ENCODE measurements at places on chromosomes 3 and 15.

GRCh38 chr3:30333143-30333542 is 273.3 kb upstream of the TGFBR2 start:
- DNase-seq, result no peak

DNA sequence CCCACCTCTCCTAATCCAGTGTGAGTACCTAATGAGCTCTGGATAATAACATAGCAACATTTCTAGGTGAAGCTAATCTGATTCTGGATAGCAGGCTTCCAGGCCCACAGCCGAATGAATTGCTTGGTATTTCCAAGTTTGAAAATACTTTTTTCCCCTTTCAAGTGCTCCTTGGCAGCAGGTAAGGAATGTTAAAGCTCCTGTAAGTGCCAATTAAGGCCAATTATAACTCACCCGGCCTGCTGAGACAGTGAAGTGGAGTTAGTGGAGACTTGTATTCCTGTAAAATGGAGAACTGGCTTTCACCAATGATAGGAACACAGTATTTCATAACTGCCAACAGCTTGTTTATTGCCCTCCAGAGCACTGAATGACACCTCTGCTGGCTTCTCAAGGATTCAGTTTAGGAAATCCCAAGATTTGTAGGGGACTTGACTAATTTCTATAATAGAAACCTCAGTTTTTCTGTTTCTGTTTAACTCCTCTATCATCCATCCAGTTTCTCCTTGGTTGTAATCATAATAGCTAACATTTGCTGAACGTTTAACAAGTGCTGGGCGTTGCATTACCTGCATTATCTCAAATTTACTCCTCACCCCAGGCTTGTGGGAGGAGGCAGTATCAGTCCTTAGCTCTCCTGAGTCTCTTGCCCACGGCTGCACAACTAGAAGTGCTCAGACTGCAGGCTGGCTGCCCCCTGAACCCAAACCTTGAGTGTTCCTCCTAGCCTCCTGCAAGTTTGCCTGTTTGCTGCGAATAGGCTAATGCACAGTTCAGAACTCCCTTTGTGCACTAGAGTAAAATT is 52.7 kb upstream of the SCAANT1 start:
- no peak for DNase-seq

DNA sequence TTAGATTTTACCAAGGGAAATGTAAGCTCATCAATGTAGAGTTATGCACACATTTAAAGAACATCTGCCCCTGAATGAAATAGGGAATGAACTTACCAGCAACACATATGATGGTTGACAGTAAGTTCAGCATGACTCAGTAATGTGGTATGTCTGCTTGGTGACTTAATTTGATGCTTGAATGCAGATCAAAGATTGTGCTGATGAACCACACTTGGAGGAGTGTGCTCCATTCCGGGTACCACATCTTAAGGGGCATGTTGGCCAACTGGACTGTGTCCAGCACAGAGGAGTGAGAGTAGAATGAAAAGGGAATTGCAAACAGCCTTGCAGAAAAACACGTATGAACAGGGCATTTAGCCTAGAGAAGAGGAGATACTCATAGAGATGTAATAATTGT is 171.0 kb upstream of the RARB start:
- no peak for DNase-seq

DNA sequence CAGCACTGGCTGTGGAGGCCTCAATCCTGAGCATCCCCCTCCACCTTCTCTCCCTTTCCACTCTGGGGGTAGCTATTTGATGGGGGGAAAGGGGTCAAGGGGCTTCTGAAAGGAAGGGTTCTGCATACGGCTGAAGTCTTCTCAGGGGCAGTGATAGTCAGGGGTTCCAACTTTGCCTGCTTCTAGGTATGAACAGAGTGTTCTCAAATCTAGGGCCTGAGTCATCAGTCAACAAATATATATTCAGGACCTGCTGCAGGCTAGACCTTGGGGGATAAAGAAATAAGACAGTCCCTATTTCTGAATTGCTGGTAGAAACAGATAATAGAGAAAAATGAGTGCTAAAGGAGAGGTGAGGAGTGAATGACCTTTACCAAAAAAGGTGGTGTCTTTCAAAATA is 12.8 kb downstream of the RGMA start:
- DNase-seq, result no peak

- DNase-seq, result no peak
Measured at GRCh38 chr3:63855333-63855940, 8.2 kb downstream of the THOC7 start.

- DNase-seq, result no peak
Measured at GRCh38 chr3:5194801-5195509, 7.4 kb downstream of the EDEM1 start.

DNA sequence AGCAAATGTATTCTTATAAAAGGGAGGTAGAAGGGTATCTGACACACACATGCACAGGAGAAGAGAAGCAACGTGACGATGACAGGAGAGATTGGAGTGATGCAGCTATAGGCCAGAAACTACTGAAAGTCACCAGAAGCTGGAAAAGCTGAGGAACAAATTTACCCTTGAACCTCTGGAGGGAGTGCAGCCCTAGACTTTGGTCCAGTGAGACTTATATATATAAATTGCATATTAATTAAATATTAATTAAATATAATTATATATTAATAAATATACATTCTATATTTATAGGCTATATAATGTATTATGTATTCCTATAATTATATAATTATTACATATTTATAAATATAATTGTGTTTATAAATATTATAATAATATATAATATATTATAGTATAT is 96.5 kb upstream of the LMCD1 start:
- DNase-seq, result no peak

DNA sequence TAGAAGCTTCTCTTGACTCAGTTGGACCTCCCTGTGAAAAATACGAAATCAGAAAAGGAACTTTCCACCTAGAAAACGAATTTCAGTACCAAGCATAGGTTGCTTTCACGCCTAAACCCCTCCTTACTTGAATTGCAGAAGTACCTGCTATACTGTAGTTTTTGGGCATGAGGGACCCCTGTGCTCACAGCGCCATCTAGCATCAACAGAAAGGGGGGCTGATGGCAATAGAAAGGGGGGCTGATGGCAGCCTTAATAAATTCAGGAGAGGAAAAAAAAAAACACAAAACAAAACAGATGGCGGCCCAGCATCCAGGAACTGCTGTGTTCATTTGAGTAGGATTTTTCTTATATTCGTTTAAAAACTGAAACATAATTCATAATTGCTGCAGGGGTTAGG is 96.7 kb downstream of the NPAP1 start:
- DNase-seq, result no peak

DNA sequence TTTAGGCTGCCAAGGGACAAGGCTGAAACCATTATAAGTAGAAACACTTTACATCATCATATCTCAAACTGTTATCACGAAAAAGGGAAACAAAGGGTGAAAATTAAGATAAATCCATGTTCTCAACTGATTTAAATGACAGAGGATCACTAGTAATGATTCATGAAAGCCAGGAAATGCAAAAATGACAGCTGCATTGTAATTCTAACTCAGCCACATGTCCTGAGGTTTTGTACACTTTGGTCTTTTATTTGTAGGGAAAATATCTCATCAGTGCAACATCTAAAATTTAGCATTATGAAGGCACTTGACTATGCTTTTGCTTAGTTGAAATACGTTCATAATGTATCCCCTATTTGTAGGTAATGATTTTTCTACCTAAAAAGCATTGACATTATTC is 379.7 kb downstream of the TIGIT start:
- no peak for DNase-seq

DNA sequence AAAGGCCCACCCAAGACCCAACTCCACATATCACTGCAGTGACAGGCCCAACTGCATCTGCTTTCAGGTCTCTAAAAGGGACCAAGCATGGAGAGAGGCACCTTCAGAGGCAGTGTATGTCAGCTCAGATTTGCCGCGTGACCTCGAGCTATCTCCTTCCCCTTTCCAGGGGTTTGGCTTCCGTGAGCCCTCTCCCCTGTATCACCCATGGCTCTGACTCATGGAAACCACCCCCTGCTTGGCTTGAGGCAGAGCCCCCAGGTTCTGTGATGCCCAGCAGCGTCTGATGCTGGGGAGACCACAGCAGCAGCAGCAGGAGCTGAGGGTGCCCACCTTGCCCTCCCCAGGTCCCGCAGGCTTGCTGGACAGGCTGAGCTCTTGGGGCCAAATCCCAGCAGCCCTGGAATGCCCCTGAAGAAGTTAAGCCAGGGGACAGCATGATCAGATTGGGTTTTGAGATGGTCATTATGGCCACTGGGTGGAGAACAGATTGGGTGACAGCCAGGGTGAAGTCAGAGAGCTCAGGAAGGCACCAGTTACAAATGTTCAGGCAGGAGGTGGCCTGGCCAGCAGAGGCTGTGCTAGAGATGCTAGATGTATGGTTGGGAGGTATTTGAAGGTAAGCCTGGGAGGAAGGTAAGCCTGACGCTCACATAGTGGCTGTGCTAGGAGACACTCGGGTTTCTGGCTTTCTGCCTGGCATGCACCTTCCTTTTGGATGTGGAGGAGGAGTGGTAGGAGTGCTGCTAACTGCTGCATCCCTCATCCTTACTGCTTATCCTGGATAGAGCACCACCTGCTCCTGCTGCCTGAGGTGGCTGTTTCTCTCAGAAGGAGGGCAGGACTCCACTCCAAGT is 42.9 kb downstream of the FGD5 start:
- no peak for DNase-seq

DNA sequence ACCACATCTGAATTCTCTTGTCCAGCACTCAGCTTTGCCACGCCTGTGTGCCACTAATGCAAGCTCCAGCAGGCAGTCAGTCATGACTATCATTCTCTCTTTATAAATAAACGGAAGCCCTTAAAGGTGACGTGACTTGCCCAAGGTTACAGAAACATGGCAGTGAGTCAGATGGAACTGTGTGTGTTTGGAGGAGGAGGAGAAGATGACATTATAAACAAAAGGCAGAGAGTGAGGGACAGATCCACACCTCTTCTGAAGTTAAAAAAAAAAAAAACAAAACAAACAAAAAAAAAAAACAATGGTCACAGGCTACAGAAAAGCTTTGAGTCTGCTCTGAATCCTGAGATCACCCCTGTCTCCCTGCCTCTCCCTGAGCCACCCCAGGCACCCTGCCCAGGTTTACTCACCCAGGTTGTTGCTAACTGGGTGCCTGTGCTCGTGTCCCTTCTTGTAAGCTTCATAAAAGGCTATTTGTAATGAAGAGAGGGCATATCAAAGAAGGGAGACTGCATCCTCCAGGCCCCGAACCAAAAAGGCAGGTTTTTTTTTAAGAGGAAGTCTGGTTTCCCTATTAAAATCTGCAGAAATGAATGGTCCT is 119.7 kb upstream of the PHLDB2 start:
- no peak for DNase-seq

- no peak for DNase-seq
Measured at GRCh38 chr15:73794443-73795133, 41.4 kb upstream of the INSYN1 start.

GRCh38 chr15:55816017-55816416 is 73.1 kb upstream of the PRTG start:
- DNase-seq, result no peak

DNA sequence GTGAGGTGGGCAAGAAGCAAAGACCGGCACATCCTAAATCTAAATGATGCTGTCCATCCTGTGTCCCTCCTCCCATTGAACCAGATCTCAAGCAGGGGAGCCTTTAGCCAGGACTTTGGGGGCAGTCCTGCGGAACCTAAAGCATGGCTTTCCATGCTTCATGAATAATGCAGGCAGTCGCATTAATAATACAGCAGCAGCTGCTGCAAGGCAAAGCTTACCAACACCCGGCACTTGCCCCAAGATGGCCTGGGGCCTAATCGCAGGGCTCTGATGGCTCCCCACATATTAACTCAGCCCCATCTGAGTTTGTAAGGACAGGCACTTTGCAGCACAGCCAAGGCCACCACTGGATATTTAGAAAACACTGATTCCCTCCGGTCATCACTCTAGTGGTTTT is 114.4 kb downstream of the NTRK3 start:
- DNase-seq, result no peak

DNA sequence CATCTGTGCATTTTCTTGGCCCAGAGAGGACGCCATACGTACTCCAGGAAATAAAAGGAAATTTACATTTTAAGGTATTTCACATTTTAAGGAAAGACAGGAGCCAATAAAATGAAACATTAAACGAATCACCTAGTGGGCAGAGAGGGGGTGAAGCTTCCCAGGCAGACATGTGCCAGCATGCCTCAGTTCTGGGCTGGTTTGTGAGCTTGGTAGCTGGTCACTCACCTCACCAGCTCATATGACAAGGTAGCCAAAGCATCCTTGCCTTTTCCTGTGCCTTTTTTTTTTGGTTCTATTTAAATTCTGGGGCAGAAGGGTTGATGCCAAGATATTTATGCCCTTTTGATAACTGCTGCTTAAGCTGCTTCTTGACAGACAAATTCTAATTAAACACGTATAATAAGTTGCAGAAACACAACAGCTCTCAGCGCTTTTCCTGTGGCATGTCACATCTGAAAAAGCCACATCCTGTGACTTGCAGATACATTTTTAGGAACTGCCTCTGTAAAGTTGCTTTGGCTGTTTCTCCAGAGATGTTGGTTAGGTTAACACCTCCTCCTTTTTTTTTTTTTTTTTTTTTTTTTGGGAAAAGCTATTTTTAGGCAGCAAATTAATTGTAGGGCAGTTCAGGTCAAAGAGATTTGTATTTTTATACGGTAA is 218.6 kb downstream of the PDCD6IP start:
- no peak for DNase-seq

DNA sequence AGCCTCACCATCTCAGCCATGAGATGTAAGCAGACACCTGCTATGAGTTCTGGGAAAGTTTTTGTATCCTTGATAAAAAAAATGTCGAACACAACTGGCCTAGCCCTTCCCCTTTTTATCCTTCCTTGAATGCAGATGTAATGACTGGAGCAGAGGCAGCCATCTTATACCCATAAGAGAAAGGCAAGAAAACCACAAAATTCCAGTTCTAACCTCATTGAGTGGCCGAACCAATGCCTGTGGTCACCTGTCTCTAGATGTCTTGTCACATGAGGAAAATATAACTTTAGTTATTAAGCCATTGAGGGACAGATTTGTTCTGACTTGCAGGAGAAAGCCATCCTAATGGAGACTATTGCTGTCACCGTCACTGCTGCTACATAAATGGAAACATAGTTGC is 80.4 kb upstream of the SLC6A6 start:
- DNase-seq, result no peak

GRCh38 chr3:108102420-108103039 is 11.7 kb upstream of the CD47 start:
- no peak for DNase-seq

DNA sequence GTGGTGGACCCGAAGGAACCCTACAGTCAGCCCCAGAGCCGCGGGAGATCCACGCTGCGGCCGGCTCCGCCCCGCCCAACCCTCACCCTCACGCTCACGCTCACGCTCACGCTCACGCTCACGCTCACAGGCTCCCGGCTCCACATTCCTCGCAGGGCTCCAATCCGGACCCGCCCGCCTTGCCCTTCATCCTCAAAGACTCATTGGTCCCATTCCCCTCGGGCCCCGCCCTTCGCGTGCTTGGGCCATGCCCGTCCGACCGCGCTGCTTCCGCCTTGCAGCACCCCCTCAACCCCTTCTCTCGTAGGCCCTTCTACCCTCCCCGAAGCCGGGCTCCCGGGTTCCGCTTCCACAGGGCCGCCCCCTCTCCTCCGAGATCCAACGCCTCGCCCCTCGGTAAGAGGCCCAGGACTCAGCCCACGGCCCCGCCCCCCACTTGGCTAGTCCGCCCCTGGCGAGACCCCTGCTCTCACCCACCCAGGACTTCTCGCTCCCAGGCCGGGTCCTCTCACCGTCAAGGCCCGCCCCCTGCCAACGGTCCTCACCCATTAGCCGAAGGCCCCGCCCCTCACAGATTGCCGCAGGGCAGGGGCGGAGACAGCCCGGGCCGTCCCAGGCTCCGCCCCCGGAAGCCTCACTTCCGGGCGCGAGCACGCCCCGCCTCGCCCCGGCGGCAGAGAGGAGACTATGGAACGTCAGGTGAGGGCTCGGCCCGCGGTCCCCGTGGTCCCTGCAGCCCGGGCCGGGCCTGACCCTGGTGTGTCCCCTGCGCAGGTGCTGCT is at the start of gene APEH:
APEH (plus strand) TSS at position 637 of the 782 bp plus-strand sequence; CDS start at position 688, 51 bp downstream.
- DNase-seq, result peak; percentile 87

Measured in left renal pelvis (tissue), 4 donors.